ENCODE measurements at places on chromosomes 1 and 21. TPM values are rescaled to one million over a fixed set of nuclear protein-coding genes. Genes with fewer than 3 reads are reported as not detected.
A peak's percentile ranks its signal among the peaks of the same experiment; 100 is the strongest.

GRCh38 chr1:38804062-38804886, 55.3 kb downstream of the RRAGC start:
- DNase-seq: no peak
- no peaks in the 10 kb centered on the region for H3K27me3 ChIP-seq
- peak overlapping the region; percentile 11 for H3K4me3 ChIP-seq
- no peaks in the 10 kb centered on the region for H3K4me1 ChIP-seq
- H3K27ac ChIP-seq: no peak overlapping the region

The TRABD2B gene
- 13.3 TPM for total RNA-seq

DNA sequence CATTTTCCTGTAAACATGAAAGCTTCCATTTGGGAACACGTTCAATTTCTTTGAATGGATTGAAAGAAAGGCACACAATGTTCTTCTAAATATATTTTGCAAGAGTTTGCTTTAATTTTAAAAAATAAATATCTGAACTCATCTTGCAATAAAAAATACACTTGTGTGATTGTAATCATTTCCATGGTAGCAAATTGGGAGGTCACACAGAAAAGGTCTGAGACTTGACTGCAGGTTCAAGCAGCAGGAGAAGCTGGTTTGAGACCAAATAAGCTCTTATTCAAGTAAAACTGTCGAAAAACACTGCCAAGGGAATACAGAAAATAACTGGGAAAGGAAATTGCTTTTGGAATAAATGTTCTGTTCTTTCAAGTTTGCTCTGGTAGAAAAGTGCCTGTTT, 498.9 kb downstream of the ADGRL2 start:
- no peak for DNase-seq
- H3K4me3 ChIP-seq: no peak overlapping the region
- H3K4me1 ChIP-seq: no peaks in the 10 kb centered on the region
- no peaks in the 10 kb centered on the region for H3K27me3 ChIP-seq

DNA sequence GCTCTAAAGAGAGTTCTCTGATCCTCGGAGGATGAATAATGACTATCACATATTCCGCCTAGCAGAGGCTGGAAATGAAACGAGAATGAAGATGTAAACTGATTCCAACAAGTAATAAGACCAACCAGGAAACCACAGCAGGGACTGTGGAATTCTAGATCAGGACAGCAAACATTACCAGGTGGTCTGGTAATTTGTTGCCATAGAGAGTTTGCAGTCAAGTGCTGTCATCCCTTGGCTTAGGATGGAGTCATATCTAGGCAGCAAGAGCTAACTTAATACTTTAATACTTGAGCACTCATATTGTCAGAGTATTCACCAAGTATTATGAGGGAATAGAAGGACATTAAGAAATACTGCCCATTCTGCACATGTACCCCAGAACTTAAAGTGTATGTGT, 45.1 kb upstream of the MUTYH start:
- H3K36me3 ChIP-seq: no peaks in the 10 kb centered on the region
- no peak overlapping the region for H3K4me3 ChIP-seq
- H3K27ac ChIP-seq: no peak overlapping the region
- H3K27me3 ChIP-seq: no peaks in the 10 kb centered on the region
- no peaks in the 10 kb centered on the region for H3K4me1 ChIP-seq

DNA sequence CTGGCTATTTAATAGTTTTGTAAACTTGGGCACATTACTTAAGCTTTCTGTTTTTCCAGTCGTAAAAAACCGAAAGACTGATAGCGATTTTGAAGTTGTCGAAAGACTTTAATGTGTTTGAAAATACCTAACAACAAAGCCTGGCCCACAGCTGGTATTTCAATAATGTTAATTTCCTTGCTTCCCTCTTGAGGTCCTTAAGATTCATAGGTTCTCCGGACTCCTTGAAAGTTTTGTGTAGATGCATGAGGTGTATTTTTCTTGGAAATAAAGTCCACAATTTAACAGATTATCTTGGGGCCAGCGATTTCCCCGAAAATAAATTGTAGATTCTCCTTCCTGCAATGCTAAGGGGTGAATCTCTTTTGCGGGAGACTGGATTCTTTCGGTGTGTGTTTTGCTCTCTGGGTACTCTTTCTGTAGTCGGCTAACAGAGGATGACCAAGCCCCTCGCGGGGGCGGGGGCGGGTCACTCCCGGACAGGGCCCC, 735 bp upstream of the YTHDF2 start:
- DNase-seq: no peak
- H3K36me3 ChIP-seq: no peaks in the 10 kb centered on the region
- no peaks in the 10 kb centered on the region for H3K27me3 ChIP-seq
- no peaks in the 10 kb centered on the region for H3K4me1 ChIP-seq

Measured in aorta (tissue), 5 donors.